ENCODE measurements at places on chromosomes 3 and 15. TPM values are rescaled to one million over a fixed set of nuclear protein-coding genes. Genes with fewer than 3 reads are reported as not detected.

Gene GRK7
- 0.10 TPM for total RNA-seq

- H3K36me3 ChIP-seq, result no peaks in the 10 kb centered on the region
- no peaks in the 10 kb centered on the region for H3K4me1 ChIP-seq
- no peak for DNase-seq
- no peak overlapping the region for H3K4me3 ChIP-seq
Measured at GRCh38 chr3:25895443-25895842, 105.6 kb downstream of the OXSM start.

- peaks cover 6% of the 10 kb centered on the region for H3K27me3 ChIP-seq
- DNase-seq, result no peak
- no peak overlapping the region for H3K27ac ChIP-seq
Measured at GRCh38 chr3:185995352-185995751, 57.5 kb upstream of the TRA2B start.

Gene ANKUB1
- not detected for total RNA-seq

Gene WNT5A
- total RNA-seq, result 0.54 TPM

Gene AGTR1
- 0.28 TPM for total RNA-seq

DNA sequence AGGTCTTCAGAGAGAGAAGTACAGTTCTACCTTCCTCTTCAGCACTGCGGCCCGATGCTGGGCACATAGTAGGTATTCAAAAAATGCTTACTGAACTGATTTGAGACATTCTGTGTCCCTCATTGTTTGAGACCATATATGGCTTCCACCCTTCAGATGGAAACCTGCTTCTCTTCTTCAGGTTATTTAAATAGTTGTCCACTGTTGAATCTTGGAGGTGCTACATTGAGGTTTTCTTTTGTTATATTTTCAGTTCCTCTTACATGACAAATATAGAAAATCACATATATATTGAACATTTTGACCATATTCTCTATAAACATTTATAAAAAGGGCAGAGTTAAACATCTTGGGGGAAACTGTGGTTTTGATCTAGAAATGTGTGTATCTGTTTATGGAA, 200.2 kb upstream of the LRRC3B start:
- H3K27ac ChIP-seq, result no peak overlapping the region
- no peaks in the 10 kb centered on the region for H3K36me3 ChIP-seq
- no peaks in the 10 kb centered on the region for H3K27me3 ChIP-seq

Gene GANC
- total RNA-seq, result 21.1 TPM

DNA sequence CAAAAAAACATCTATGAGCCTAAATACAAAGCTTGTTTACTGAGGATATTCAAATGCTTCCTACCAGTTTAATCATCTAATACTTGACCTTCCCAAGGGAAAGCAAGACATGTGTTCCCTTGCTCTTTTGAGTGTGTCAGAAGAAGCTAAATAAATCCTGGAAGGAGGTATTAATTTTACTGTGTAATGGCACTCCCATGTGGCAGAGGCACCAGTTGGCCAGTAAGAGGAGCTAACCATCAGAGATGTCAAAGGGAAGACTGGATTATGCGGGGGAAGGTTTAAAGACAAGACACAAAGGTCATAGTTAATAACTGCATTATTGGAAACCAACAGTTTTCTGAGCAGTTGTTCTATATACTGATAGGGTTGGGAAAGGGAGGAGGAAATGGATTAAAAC, 125.1 kb downstream of the SUCLG2 start:
- no peaks in the 10 kb centered on the region for H3K4me1 ChIP-seq
- H3K27me3 ChIP-seq, result no peaks in the 10 kb centered on the region

Gene RETNLB
- total RNA-seq, result not detected

DNA sequence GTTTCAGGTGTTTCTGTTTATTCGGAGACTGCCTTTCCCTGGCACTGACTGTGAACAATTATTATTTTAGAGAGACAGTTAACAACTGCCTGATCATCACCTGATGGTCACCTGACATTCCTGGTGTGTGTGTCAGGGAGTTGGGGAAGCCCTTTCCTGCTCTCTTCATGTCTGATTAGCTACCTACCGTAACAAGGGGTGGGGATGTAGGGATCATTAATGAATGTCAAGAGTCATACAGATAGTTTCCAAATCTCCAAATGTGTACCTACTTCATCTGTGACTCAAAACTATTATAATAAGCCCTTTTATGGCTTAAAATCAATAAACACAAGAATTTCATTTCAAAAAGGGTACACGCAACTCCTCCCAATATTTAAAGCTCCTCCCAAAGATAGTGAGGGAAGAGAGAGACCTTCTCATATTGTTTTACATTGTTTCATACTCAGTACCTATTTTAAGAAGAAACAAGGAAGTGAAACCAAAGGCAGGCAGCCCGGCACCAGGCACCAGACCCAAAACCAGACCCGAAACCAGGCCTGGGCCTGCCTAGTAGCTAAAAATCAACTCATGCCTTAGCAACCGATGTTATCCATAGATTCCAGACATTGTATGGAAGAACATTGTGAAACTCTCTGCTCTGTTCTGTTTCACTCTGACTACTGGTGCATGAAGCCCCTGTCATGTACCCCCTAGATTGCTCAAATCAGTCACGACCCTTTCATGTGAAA, 844.9 kb upstream of the ALCAM start:
- no peaks in the 10 kb centered on the region for H3K36me3 ChIP-seq
- no peaks in the 10 kb centered on the region for H3K27me3 ChIP-seq
- H3K4me1 ChIP-seq, result no peaks in the 10 kb centered on the region
- H3K27ac ChIP-seq, result no peak overlapping the region

Gene ZNF662
- total RNA-seq, result not detected

DNA sequence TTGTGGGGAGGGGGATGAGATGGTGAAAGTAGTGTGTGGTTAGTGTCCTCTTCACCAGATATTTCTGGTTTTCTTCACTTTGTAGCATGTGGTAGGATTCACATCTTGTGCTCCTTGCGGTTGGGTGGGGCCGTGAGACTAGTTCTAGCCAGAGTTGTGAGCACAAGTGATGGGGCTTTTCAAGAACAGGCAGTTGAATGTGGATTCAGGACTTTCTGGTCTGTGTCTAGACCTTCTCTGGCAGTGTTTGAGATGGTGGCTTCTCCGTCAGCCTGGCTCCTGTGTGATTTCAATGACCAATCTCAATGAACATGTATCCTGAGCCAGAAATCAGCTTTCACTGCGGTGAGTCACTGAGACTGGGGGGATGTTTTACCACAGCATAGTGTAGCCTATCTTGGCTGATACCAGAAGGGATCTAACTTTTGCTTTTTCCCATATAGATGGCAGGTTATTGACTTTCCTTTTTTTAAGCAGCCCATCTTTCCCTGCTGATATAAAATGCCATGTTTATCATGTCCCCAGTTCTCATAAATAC, 82.6 kb downstream of the RPLP1 start:
- no peaks in the 10 kb centered on the region for H3K4me1 ChIP-seq
- no peak for DNase-seq
- no peaks in the 10 kb centered on the region for H3K27me3 ChIP-seq

Gene PAQR5
- 2.0 TPM for total RNA-seq

- no peak overlapping the region for H3K4me3 ChIP-seq
- no peak overlapping the region for H3K27ac ChIP-seq
- H3K36me3 ChIP-seq, result no peaks in the 10 kb centered on the region
- no peaks in the 10 kb centered on the region for H3K27me3 ChIP-seq
- H3K4me1 ChIP-seq, result no peaks in the 10 kb centered on the region
Measured at GRCh38 chr3:89042236-89042835, 65.1 kb upstream of the EPHA3 start.

- DNase-seq, result no peak
- no peaks in the 10 kb centered on the region for H3K27me3 ChIP-seq
- H3K27ac ChIP-seq, result peak overlapping the region; percentile 90
- H3K4me1 ChIP-seq, result peaks cover 24% of the 10 kb centered on the region
- H3K36me3 ChIP-seq, result peaks cover 22% of the 10 kb centered on the region
- peak overlapping the region; percentile 76 for H3K4me3 ChIP-seq
Measured at GRCh38 chr15:56917652-56918045, 795 bp upstream of the TCF12 start.

Gene EIF4E3
- 0.39 TPM for total RNA-seq

Gene TM4SF18
- 54.5 TPM for total RNA-seq

- H3K27ac ChIP-seq, result no peak overlapping the region
- H3K36me3 ChIP-seq, result no peaks in the 10 kb centered on the region
- no peak for DNase-seq
- no peaks in the 10 kb centered on the region for H3K4me1 ChIP-seq
- H3K4me3 ChIP-seq, result no peak overlapping the region
Measured at GRCh38 chr3:124147946-124148345, 156.0 kb upstream of the ROPN1 start.

- no peaks in the 10 kb centered on the region for H3K36me3 ChIP-seq
- no peak overlapping the region for H3K27ac ChIP-seq
- DNase-seq, result no peak
- no peak overlapping the region for H3K4me3 ChIP-seq
- no peaks in the 10 kb centered on the region for H3K4me1 ChIP-seq
Measured at GRCh38 chr3:55765398-55765797, 278.3 kb upstream of the WNT5A start.
